ENCODE measurements at places on chromosomes 11 and 22.

- no peak for DNase-seq
Observed at GRCh38 chr11:112963368-112963955, 2.2 kb downstream of the NCAM1 start.

DNA sequence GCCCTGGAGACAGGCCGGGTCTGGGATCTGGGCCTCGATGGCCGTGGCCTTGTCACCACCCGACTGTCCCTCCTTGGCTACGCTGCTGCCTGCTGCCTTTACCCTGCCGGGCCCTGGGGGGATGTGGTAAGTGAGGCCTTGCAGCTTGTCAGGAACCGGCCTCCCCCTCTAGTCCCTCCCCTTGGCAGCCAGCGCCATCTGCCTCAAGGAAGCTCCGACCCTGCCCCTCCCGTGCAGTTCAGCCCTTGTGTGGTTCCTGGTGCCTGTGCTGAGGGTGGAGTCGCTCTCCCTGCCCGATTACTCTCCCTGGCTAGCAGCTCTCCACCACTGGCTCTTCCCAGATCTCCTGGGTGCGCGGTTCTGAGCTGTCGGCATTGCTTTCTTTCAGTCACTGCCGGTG is 33.7 kb downstream of the CTTN start:
- no peak for DNase-seq

- DNase-seq, result no peak
Observed at GRCh38 chr11:102462610-102463009, 10.0 kb upstream of the TMEM123 start.

DNA sequence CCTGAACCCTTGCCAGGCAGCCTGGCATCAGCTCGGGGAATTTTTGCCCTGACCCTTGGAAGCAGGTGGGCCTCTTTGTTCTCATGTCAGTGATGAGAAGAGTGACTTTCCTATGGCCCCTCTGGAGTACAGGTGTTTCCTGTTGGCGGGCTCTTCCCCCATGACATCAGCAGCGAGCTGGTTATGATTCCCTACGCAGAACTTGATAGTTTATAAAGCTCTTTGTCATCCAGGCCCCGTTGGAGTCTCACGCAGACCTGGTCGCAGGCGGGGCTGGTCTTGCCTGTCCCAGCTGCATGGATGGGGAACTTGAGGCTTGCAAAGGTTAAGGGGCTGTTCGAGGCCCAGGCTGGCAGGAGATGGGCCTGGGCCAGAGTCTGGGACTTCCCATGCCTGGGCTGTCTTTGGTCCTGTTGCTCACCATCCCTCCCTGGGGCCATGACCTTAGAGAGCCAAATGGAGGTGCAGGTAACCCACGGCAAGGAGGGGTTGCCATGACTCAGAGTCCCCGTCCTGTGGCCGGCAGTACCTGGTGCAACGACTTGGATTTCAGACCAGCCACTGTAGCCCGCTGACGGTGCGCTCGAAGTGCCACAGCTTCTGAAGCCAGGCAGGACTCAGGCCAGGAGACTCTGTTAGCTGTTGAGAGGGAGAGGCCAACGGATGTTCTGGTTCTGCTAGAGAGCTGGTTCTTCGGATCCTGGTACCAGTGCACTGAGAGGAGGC is 45.9 kb upstream of the PPP6R3 start:
- no peak for DNase-seq

DNA sequence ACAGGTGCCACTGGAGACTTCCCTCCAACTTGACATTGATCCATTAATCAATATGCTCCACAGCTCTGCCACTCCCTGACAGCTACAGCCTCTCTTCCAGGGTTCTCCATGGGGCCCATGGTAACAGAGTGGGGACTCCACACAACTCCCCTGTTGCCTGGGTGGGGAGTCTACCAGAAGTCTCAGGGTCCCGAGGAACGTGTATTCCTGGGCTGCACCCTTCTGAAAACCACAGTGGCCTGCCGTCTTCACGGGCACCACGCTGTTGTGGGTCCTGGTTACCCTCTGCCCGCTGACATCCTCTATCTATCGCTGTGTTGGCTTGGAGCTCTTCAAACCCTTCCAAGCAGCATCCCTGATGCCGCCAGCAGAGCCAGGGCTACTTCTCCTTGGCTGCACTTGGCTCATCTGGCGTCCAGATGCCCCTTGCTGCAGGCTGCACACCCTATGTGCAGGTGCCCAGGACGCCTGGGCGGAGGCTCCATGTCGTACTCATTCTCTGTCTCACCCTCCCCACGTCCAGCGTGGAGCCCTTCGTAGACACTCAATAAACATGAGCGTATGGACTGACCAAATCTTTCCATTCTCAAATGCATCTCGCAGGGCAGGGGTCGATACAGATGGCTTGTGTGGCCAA is 1341.8 kb downstream of the TBC1D22A start:
- DNase-seq, result peak; percentile 17

All from stimulated activated CD8-positive, alpha-beta memory T cell treated with anti-CD3 and anti-CD28 coated beads, Interleukin-4, amount 100 ng/mL, for 48 hours (primary cell).